ELF-1 (cell line): ENCODE measurements at places on chromosomes 2 and 18.
A peak's percentile ranks its signal among the peaks of the same experiment; 100 is the strongest.

DNA sequence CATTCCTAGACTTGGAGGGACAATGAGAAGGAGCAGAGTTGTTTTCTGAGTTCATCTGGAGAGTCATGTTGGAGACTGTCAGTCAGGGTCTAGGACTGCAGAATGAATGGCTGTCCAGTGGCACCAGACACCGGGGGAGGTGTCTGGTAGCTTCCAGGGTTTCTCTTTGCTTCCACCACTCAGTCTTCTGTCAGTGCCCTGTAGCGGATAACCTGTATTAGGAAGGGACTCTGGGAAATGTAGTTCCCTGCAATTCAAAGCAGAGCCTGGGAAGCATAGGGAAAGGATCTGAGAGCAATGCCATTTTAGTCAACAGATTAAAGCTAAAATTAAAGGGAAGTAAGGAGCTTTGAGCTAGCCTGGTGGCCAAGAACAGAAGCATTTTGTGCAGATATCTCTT is 257.9 kb downstream of the THSD7B start:
- peak; percentile 7 for DNase-seq

DNA sequence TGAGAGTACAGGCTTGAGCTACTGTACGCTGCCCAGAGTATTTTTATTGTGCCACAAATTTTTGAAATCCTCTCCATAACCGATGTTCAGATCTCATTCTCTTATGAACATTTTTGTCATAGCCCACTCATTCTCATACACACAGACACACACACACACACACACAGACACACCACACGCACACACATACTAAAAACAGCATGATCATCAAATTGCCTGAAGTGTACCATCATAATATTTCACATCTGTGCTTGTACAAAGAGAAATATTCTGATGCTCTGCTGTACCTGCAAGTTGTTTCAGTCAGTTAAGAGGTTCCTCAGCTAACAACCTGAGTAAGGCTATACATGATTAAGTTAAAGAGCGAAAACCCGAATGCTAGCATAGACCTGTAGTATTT is 95.1 kb downstream of the LRRTM1 start:
- no peak for DNase-seq

- DNase-seq: no peak
Observed at GRCh38 chr2:66122516-66122915, 312.4 kb upstream of the MEIS1 start.

GRCh38 chr2:25701801-25702200 is 28.4 kb upstream of the DTNB start:
- no peak for DNase-seq

GRCh38 chr18:46062781-46063180 is 9.3 kb downstream of the PSTPIP2 start:
- DNase-seq: peak; percentile 84

GRCh38 chr18:9066817-9067306 is 35.6 kb upstream of the NDUFV2 start:
- DNase-seq: no peak

DNA sequence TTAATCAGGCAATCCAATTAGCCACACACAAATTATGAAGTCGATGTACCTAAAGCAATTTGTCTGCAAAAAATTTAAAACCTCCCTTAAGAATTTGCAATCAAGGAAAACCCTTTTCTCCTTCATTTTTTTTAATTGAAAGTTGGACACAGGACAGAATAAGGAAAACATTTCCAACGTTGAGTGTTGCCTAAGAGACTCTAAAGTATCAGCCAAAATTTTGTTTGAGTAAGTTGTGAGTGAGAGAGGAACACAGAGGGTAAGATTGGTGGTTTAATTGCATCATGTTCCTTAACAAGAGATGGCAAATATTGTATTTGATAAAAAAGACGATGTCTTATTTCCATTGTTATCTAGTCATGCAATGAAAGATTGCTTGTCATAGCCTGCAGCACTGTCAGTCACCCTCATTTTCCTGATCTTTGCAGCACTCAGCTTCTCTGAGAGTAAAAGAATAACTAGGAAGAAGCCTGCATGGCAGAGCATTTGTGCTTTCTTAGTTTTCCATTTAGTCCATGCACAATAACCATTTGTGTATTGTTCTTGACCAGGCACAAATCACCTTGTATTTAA is 115.5 kb downstream of the ICOS start:
- DNase-seq: no peak

- DNase-seq: no peak
Observed at GRCh38 chr18:24656551-24657443, 196.4 kb downstream of the HRH4 start.

DNA sequence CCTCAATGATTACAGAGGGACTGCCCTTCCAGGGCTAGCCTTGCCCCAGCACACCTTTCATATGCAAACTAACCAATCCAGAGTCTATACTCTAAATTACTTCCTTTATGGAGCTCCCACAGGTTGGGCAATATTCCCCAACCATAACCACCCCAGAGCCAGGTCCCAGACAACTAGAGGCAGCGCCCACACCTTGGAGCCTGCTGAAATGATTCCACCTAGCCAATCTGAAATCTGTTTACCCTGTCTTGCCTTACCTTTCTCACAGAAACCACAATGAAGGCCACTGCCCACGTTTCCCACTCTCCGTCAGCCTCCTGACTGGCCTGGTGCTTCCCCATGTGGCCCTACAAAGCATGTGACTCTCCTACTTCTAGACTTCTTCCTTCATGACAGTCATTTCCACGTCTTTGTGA is 62.0 kb downstream of the REEP1 start:
- DNase-seq: no peak

DNA sequence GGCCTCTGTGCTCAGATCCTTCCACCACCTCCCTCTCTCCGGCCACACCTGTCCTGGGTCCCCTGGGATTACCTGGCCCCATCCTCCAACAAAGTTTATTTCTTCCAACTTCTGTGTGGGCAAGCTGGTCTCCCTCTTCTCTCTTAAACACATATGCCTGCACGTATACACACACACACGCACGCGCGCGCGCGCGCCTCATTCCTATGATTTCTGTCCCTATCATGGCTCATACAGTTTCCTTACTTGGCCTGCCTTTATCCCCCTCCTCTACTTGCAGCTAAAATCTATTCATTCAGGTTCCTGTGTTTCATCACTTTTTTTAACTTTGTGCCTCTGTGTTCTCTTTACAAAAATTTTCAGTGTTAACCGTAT is 96.4 kb downstream of the LOXHD1 start:
- DNase-seq: no peak

DNA sequence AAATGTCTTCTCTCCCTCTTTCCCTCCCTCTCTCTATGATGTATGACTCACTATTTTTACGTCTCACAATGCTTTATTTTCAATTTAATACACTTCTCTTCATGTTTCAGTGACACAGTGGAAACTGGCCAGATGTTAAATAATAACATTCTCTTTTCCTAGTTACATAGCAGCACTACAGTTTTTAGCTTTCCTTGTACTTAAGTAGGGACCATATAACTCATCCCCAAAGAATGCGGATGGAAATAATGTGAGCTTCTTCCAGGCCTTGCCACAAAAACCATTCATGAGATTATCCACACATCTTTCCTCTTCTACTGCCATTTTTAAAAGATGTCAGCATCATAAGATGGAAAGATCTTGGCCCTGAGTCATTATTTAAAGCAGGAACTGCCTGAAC is 789.4 kb downstream of the LRP1B start:
- no peak for DNase-seq

DNA sequence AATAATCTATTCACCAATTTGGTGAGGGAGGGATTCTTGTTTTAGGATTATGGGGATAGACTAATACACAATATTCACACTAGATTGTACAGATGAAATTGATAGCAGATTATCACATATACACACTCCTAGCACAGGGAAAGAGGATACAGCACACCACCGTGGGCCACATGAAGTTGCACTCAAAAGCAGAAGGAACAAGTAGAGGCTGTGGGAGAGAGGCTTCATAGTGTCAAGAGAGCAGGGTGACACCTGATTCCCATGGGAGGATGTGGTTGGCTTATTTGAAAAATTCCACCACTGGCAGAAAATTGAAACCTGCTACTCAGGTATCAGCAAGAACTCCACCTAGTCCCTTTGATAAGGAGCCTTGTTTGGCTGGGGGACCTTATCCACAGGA is 395.6 kb downstream of the SPAG16 start:
- DNase-seq: no peak

DNA sequence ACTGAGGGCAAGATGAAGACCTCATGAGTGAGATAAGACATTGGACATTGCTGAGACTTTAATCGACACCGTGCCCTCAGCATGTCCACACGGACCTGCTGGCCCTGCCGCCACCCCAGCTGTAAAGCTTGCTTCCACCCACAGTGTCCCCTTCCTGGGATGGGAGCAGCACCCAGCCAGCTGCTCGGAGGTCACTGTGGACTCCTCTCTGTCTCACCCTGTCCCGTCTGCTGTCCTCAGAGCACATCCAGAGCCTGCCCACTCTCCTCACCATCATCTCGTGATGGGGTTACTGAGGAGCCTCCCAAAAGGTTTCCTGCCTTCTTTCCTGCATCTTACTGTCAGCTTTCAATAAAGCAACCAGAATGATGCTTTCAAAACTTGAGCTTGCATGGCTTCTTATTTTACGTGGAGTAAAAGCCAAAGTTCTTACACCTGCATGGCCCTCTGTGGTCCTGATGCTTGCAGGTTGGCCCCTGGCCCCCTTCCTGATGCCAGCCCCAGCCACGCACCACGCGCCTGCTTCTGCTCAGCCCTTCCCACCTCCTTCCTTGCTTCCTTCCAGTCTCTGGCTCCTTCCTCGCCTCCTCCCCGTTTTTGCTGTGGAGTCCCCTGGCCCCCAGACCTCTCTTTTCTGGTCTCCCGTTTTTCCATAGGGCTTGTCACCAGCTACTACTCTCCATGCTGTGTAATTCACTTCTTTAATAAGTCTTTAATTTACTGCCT is 67.0 kb downstream of the DGKD start:
- no peak for DNase-seq

DNA sequence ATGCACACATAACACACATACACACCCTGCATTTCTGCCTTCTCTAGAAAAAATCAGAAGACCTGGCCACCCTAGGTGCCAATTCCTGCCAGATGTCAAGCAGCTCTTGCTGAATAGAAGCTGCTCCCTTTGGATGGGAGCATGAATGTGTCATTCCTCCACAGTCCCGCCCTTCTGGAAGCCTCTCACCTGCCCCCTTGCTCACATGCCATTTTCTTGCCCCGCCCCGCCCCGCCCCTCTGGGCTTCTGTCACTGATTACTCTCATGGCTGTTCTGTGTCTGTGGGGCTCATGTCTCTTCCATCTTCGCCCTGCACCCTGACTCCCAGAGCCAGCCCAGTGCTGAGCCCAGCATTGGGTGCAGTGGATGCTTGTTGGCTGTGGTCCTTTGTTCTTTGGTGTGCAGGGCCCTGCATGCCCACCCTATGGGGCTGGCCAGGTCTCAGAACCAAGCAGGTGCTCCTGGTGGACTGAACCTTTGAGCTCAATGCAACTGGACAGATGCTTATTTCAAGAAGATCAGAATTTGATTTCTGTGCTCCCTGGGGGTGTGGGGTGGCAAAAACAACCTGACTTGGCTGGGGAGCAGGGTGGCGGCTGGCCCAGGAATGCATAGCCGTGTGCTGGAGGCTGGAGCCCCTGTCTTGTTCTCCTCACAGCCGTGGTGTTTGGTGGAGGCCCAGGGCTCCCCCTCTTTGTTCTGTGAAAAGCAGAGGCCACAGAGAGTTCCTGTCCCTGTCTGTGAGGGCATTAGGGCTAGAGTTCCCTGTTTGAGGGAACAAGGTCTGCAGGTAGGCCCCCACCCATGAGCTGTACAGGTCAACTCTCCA is 140.6 kb upstream of the GLI2 start:
- peak; percentile 60 for DNase-seq

DNA sequence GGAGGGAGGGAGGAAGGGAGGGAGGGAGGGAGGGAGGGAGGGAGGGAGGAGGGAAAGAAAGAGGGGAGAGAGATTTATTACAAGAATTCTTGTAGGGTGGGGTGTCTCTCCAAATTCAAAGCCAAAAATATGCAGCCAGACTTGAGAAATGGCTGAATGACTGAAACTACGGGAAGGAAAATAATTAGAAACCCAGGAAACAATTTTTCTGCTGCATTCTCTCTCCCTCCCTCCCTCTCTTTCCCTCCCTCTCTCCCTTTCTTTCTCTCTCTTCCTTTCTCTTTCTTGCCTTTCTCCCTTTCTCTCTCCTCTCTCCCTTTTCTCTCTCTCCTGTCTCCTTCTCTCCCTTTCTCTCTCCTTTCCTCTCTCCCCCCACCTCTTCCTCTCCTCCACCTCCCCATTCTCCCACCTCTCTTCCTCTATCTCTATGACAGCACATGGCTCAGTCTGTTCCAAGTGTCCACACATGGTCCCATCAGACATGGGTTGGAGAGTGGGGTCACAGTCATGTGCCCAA is 218.7 kb downstream of the C1D start:
- no peak for DNase-seq

DNA sequence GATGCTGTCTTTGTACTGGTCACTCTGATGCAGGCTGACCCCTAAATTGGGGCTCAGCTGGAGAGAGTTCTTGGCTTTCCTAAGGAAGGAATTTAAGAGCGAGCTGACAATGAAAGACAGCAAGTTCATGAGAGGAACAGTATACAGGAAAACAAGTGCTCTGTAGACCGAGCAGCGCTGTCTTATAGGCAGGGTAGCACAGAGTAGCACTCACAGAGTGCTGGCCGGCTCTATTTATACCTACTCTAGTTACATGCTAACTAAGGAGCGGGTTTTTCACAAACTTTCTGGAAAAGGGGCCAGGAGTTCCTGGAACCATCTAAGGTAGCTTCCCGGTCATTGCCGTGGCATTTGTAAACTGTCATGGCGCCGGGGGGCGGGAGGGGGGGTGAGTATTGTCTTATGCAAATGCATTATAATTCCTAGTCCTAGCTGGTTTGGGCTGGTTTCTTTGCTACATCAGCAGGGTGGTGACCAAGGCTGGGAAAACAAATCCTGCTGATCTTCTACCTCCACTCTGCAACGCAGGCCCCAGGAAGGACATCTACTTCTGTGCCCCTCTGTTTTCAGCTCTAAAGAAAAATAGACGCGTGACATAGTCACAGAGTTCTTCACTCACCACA is 31.6 kb upstream of the MAP3K20 start:
- DNase-seq: peak; percentile 8
